ENCODE measurements at places on chromosomes 1 and 21.

GRCh38 chr1:32886004-32886827 lies at the start of gene HPCA:
TSS of gene HPCA (plus strand) at chr1:32886491. CDS start at chr1:32888899, 2,408 bp downstream.
- peak; percentile 63 for DNase-seq

DNA sequence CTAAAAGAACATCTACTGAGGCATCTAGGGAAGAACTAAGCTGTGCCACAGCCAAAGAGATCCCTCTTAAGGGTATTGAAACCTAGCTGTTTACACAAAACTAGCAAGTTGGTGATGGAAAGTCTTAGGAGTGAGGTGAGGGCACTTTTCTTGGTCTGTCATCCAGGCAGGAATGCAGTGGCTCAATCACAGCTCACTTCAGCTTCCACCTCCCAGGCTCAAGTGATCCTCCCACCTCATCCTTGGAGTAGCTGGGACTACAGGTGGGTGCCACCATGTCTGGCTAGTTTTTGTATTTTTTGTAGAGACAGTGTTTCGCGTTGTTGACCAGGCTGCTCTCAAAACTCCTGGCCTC lies 2.4 kb downstream of the PLEKHO1 start:
- no peak for DNase-seq

GRCh38 chr1:41895552-41895951 lies 23.2 kb downstream of the HIVEP3 start:
- no peak for DNase-seq

GRCh38 chr1:227351443-227351842 lies 33.2 kb upstream of the CDC42BPA start:
- DNase-seq, result no peak

DNA sequence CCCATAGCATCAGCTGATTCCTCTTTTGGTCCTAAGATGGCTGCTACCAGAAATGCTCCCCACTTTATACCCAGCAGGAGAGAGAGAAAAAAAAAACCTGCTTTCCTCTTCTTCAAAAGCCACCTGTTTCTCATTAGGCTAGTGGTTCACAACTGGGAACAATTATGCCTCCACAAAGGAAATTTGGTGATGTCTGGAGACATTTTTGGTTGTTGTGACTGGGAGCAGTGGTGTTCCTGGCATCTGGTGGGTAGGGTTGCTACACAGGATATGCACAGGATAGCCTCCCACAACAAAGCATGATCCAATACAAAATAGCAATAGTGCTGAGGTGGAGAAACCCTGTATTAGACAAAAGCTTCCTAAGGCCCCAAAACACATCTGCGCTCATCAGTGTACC lies 38.5 kb upstream of the SGIP1 start:
- no peak for DNase-seq

DNA sequence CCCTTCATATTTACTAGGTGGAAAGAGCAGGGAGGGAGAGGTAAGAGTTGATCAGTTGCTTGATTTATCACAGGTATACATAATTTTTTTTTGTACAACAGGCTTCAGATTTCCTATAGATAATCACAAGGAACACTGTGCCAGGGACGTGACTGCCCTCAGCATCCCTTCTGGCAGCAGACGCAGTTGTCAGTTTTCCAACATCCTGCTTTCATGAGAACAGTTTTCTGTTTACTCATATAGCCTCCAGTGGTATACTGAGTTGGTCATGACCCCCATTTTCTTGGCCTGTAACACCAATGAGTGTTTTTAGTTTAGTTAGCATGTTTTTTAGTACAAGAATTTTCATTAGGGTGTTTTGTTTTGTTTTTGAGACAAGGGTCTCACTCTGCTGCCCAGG lies 37.9 kb upstream of the PTPRF start:
- no peak for DNase-seq

GRCh38 chr1:37325010-37325409 lies 149.4 kb upstream of the ZC3H12A start:
- no peak for DNase-seq

GRCh38 chr21:37292941-37293340 lies 25.8 kb upstream of the VPS26C start:
- DNase-seq, result no peak

DNA sequence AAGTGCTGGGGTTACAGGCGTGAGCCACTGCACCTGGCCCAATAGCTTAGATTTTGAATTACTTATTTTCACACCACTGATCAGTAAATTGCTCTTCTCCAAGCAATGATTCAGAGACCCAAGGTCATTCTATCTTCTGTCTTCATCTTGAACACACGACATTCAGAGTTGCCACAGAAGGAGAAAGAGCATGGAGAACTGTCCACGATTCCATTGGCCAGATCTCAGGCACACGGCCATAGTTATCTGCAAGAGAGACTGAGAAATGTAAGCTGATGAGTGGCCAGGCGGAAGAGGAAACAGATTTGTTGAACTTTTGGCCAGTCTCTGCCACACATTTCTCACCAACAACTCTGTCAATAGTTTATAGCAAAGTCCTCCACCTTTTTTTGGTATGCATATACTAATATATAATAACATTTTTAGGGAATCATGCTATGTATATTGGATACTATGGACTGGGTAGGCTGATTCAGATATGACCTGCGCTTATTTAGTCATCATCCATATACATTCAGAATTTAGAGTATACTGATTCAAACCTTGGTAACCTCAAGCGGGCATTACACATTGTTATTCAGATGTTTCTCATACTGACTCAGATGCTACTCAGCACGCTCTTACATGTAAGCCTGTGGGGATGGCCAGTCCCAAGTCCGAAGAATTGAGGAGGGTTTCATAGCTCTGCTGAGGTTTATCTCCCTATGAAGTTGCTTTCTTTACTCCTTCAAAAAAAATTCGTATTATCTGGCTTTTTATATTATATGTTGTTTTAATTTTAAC lies 25.5 kb upstream of the CAP1 start:
- no peak for DNase-seq

GRCh38 chr1:175918364-175918801 lies 175.0 kb upstream of the TNR start:
- DNase-seq, result no peak

GRCh38 chr1:153355445-153356071 lies 2.1 kb upstream of the S100A9 start:
- DNase-seq, result peak; percentile 63

DNA sequence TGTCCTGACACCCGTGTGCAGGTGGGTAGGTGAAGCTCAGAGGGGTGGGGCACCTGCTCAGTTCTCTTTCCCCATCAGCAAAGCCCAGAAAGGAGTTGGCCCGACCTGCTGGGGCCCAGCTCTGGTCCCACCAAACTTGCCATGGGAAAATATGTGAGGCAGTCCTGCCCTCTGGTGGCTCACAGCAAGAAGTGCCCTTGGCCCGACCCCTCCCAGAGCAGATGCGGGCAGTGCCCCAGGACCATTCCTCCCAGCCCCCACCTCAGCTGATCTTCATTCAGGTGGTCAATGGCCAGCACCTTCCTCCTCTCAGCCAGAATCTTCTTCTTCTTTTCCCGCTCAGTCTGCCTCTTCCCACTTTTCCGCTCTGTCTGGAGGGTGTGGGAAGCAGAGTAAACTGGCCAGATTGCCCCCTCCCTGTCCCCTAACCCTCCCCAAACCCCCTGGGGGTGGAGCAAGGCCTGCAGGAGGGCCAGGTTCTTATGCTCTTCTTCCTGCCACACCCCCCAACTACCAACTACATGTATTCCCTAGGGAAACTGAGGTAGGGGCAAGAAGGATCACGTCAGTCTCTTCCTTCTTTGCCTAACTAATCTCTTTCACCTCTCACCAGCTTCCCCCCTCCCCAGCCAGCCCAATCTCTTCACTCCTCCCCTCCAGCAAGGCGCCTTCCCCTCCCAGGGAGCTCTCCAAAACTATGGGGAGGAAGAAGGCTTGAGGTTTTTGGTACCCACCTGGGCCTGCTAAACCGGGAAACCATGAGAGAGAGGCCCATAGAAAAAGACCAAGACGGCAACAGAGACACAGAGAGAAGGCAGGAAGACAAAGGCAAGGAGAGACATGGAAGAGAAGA lies 15.6 kb downstream of the TNNT2 start:
- peak; percentile 51 for DNase-seq

DNA sequence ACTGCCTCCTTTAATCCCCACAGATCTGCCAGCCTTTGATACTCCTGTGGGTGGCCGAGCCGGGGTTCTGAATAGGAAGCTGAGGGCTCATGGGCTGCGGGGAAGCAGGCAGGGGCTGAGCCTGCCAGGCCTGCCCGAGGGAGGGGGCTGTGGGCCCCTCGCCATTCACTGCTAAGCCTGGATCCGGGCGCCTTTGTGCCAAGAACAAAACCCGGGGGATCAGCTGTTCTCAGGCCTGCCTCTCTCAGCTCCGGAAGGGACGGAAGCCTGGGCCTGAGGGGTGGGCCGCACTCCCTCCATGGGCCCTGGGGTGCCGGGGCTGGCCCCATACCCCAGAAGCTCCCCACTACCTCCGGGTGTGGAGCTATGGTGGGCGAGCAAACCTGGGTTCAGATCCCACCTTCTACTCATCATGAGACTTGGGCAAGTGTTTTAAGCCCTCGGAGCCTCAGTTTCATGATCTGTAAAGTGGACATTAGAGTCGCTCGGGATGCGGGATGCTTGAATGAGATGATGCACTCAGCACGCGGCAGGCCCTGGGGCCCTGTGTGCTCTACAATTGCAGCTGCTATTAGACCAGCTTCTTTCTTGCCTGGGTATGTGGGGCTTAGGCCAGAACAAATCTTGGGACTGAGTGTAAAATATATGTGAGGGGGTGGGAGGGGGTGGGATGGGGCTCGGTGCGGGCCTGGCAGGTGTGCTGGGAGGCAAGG lies 19.2 kb upstream of the EPHA2 start:
- DNase-seq, result no peak

GRCh38 chr21:31675960-31676359 lies 16.5 kb downstream of the SOD1 start:
- DNase-seq, result no peak

DNA sequence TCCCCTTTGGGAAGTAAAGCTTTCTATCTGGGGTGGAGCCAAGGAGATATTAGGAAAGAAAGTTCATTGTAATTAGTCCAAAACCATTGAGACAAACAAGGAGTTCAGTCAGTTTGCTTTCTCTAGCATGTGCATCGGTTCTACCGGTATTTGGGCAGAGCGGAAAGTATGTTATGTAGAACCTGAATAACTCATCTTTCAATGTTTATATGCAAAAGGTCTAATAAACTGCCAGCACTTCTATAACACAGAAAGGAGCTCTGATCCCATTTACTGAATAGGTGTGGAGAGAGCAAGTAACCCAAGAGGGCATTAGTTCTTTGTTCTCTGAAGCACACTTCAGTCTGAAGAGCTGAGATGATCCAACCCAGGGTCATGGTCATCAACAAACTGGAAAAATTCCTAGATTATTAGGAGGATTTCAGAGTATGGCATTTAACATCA lies 3.5 kb downstream of the TGFB2 start:
- DNase-seq, result no peak

GRCh38 chr1:234875328-234875952 lies 253.2 kb downstream of the TOMM20 start:
- no peak for DNase-seq

DNA sequence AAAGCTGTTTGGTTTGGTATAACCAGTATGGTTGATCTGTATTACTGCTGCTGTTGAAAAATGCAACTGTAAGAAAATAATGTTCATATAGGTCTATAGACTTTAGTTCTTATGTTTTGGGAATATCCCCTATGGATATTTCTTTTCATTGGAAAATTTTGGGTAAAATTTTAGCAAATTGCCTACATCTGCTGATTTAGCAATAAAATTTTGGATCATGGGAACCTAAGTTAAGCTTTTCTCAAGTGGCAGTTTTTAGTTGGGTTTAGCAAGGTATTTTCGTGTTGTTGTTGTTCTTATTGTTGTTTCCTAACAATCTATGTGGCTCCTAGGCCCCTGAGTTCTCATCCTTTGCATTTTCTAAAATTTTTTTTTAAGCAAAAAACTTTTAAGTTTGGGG lies 167.1 kb downstream of the PHTF1 start:
- DNase-seq, result no peak

DNA sequence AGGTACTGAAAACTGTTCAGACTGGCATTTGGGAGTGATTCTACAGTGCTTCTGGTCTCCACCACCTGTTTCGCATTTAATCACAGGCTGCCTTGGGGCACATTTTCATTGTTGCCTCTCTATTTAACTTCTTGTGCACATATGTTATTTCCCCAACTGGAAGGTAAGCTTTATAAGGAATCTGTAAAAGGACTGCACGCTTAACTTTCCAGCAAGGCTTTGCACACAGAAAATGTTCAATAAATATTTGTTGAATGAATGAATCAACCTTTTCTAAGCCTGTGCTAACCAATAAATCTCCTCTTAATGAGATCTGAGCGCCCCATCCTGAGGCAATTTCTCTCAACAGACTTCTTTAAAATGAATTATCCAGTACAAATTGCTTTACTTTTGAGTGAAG lies 84.3 kb upstream of the ARHGAP29 start:
- no peak for DNase-seq

GRCh38 chr21:28714777-28715464 lies 277.8 kb downstream of the LTN1 start:
- DNase-seq, result no peak

- no peak for DNase-seq
Observed at GRCh38 chr1:204405988-204406387, 5.6 kb downstream of the PPP1R15B start.

DNA sequence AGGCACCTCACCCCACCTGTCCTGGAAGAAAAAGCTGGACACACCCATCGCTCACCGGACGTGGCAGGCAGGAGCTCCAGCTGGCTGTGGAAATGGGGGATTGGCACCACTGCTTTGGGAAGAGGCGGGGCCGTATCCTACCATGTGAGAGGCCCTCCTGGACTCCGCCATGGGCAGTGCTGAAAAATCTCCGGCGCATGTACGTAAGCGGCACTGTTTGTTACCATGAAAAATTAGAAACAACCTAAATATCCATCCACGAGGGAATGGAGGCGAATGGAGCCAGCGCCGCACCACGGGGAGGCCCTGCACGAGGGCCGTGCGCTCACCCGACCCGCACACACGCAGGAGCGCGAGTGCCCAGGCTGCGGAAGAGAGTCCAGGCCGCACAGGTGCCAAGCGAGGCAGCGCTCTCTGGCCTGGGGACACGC lies 3.1 kb downstream of the KRTAP10-8 start:
- DNase-seq, result no peak

DNA sequence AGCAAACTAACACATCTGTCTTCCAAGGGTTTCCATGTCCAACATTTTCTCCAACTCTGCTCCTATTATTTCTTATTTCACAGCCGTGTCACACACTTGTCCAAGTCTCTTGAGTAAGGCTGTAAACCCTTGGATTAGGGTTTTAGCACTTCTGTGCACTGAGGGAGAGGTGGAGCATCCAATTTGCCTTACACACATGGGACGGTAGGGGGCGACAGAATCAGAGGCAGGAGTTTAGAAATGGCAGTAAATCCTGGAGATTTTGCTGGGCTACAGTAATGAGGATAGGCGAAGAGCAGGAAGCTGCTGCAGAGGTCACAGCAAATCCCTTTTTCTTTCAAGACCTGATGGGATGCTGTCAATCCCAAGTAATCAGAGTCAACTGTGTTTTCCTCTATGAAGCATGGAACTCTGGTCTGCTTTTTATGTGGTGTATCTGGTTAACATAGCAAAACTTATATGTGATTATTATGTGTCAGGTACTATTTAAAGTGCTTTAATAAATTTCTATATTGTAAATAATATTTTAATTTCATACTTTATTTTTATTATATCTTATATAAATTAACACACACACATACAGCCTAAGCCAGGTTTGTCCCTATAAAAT lies 15.4 kb upstream of the LCE5A start:
- peak; percentile 33 for DNase-seq

GRCh38 chr1:63122079-63122478 lies 200.3 kb upstream of the FOXD3 start:
- DNase-seq, result no peak

Measured in activated CD8-positive, alpha-beta T cell treated with anti-CD3 and anti-CD28 coated beads for 36 hours (primary cell).